GM04503 (cell line): ENCODE measurements at places on chromosomes 1 and 21.

DNA sequence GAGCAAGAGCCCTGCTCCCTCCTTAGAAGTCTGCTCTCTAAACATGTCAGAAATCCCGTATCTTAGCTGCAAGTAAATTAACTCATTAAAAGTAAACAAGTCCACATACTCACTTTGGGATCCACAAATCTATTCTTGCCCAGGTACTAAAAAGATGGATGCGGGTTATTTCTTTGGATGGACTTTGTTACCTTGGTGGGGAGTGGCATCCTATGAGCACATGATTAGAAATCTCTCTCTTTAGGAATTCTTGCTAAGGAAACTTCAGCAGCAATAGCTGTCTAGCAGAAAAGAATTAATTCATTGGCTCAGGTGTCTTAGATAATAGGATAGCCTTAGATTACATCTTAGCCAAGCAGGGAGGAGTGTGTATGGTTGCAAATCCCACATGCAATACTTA is 25.2 kb downstream of the NRDC start:
- DNase-seq = no peak

- no peak for DNase-seq
Observed at GRCh38 chr1:38964140-38964548, 22.5 kb upstream of the RHBDL2 start.

- DNase-seq = no peak
Observed at GRCh38 chr1:50438945-50439344, 15.7 kb upstream of the DMRTA2 start.

GRCh38 chr1:159831412-159832141 is 4.9 kb downstream of the SLAMF8 start:
- no peak for DNase-seq

DNA sequence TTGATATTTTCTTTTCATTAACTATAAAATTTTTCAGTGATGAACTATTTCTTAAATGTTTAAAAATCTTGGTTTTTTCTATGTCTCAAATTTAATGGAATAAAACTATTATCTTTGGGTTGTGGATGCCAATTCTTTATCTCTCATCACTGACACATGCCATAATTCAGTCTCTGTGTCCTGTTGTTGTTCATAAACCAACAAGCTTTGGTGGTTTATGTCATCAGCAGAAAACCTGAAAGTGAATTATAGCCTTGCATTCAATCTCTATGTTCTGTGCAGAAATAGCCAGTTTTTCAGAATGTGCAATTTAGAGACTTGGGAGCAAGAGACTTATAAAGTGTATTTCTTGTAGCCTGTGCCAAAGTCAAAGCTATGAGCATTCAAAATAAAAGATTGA is 462.6 kb upstream of the ADGRL4 start:
- DNase-seq = no peak

GRCh38 chr21:26210614-26211013 is 40.0 kb upstream of the APP start:
- no peak for DNase-seq

- DNase-seq = peak; percentile 30
Observed at GRCh38 chr1:224736619-224737352, 120.7 kb downstream of the CNIH3 start.

- DNase-seq = no peak
Observed at GRCh38 chr21:25079053-25079452, 528.2 kb downstream of the MRPL39 start.

- DNase-seq = no peak
Observed at GRCh38 chr1:25173809-25174340, 58.4 kb downstream of the SYF2 start.

DNA sequence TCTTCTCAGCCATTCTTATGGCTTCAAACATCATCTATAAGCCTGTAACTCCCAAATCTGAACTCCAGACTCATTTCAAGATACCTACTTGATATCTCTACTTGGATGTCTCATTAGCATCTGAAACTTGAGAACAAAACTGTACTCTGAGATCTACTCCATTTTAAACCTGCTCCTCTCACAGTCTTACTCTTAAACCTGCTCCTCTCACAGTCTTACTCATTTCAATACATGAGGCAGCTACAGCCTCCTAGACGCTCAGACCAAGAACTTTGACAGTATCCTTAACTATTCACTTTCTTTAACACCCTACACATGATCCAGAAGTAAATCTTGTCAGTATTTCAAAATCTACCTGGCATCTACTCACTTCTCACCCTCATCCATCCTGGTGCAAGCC is 54.3 kb downstream of the NBPF6 start:
- DNase-seq = no peak

DNA sequence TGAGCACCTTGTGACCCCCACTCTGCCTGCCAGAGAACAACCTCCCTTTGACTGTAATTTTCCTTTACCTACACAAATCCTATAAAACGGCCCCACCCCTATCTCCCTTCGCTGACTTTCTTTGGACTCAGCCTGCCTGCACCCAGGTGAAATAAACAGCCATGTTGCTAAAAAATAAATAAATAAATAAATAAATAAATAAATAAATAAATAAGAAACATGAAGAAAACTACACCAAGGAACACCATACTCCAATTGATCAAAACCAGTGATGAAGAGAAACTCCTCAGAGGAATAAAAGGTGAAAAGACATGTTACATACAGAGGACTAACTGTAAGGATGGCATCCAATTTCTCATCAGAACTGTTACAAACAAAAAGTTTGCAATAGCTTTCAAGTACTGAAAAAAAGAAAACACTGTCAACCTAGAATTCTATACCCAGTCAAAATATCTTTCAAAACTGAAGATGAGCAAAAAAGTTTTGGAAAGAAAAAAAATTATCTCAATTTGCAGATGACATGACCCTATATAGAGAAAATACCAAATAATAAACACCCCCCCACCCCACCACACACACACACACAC is 28.4 kb downstream of the NBPF6 start:
- DNase-seq = no peak

GRCh38 chr1:46516200-46516950 is 26.7 kb downstream of the DMBX1 start:
- no peak for DNase-seq

DNA sequence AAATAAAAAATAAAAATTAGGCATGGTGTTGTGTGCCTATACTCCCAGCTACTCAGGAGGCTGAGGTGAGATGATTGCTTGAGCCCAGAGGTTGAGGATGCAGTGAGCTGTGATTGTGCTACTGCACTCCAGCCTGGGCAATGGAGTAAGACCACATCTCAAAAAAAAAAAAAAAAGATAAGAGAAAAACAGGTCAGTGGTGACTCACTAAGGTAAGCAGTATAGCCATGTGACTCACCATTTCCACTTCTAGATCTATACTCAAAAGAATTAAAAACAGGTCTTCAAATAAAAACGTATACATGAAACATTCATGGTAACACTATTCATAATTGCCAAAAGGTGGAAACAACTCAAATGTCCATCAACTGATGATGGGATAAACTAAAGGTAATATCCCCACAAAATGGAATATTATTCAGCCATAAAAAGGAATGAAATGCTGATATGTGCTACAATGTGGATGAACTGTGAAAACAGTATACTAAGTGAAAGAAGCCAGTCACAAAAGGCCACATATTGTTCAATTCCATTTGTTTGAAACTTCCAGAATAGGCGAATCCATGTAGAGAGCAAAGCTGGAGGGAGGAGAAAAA is 75.1 kb downstream of the ZNF281 start:
- DNase-seq = no peak

- DNase-seq = no peak
Observed at GRCh38 chr1:156376958-156377919, 8.2 kb downstream of the RHBG start.

DNA sequence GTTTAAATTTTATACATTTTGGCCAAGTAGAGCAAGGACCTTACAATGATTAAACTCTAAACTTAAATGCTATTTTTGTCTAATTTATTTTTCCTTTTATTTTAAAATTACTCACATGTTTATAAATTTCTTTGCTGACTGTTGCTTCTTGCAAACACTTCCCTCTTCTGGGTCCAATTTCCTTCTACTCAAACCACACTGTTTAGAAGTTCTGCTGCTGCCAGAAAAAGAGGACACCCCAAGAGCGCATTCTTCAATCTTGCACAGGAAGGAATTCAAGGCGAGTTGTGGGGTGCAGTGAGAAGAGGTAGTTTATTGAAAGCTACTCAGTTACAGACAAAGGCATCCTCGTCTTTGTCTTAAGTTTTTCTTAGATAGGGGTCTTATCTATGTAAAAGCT is 88.5 kb upstream of the NEK7 start:
- no peak for DNase-seq

DNA sequence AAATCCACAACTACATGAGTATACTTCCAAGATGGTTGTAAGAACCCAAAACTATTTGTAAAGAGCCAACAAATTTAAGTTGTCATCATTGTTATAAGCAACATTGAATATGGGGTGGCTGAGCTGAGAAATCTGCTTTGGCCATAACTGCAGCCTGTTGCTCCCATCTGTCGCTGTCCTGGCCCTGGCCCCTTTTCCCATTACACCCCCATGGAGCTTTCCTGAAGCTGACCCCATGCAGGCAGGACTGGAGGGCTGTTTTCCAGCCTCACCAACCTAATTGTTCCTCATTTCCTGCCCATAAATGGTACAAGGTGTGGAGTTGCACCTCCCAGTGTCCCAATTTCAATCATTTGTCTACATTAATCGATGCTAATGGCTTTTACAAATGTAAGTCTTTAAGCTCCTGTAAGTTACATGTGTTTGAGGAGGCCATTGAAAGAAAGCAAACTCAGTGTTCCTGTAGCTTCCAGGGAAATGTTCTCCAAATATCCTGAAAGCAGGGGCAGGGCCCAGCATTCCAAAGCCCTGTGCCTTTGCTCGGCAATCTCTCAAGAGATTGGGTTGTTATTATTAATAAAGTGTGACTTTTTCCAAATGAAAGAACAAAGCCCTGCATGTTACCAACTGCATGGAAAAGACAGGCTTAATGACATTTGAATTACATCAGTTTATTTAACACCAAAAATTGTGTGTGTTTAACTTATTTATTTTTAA is 545.9 kb downstream of the PLPP3 start:
- no peak for DNase-seq

GRCh38 chr1:237013608-237014007 is 9.4 kb upstream of the MT1HL1 start:
- no peak for DNase-seq
